ENCODE measurements at places on chromosomes 16 and 17. TPM values are rescaled to one million over a fixed set of nuclear protein-coding genes. Genes with fewer than 3 reads are reported as not detected.

SIAH1 gene
- 18.2 TPM for total RNA-seq

NOMO2 gene
- total RNA-seq: 81.2 TPM

HAS3 gene
- total RNA-seq: under 0.01 TPM

BIRC5 gene
- total RNA-seq: 62.5 TPM

RASL10B gene
- under 0.01 TPM for total RNA-seq

KRT32 gene
- total RNA-seq: not detected

TMEM238L gene
- total RNA-seq: not detected
